ENCODE measurements at places on chromosomes 1 and 21.

GRCh38 chr1:14804626-14805025 is 206.1 kb downstream of the KAZN start:
- no peak for DNase-seq

DNA sequence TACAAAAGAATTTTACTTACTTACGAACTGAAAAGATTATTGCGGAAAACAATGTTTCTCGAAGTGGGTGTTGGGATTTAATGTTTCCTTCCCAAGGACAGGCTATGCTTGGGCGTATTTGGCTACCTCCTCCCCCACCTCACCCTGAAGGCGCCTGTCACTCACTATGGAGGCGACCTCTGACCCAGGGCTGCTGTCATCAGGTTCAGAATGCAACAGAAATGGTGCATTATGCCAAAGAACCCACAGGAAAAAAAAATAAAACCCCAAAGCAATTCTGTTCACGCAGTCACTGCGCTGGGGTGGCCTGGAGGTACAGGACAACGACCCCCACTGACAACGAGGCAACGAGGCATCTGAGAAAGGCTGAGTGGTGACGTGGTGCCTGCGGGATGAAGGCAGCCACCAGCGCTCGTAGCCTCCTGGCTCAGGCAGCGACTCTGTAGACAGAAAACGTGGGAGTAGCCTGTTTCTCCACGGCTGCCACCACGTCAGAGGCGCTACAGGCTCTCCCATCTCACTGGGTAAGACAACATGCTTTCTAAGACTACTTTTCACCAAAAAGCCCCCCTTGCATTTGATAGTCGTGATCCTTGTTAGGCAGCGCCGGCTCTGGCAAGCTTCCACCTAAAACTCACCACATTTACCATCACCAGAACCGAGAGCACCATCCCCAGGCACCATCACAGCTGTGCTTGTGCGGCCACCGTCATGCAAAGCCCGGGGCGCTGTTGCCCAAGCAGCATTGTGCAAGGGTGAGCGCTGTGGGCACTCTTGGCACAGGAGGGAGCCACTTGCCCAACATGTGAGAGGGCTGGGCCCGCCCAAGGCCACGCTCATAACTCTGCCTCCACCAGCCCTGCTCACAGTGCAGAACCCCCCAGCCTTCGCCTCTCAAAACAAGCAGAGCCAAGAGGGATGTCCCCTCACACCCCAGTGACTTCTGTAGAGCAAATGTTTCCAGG is 14.3 kb downstream of the NADK start:
- DNase-seq: no peak

GRCh38 chr1:86303041-86303690 is 93.0 kb downstream of the ODF2L start:
- no peak for DNase-seq

DNA sequence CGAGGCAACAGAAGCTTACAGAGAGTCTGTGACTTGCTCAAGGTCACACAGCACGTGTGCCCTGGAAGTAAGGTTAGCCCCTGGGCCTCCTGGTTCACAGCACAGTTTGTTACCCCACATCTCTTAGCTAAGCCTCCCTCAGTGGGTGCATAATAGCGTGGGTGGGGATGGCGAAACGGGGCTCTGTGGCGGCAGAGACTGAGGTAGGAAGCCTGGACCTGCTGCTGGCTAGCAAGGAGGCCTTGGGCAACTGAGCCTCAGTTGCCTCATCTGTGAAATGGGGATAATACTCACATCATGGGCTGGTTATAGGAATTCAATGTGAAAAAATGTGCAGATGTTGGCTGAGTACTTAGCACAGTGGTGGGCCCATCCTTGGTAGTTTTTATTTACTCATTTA is 596 bp downstream of the PADI4 start:
- DNase-seq: no peak

DNA sequence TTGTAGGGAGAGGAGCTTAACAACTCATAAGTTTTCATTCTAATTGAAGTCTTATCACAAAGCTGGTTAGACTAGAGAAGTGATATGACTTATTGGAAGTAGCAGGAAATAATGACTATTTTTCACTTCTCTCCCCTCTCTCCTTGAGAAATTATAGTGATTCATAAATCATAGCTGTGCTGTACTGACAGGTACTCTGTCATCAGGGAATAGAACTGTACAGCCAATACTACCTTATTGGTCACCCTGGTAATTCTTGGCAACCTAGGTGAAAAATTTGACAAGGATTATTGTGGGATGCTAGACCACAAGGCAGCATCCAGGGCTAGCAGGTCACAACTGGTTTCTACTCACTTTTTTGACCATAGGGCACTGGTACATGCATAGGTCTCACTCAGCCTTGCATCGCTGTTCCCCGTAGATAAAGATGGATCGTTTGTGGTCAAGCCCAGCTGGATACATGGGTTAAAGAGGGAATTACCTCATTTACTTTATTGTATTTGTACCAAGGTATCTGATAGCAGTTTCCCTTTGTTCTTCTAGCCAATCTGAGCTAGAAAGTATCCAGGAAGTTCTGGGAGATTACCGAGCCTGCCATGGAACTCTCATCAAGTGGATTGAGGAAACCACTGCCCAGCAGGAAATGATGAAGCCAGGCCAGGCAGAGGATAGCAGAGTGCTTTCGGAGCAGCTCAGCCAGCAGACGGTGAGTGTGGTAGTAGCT is 113.6 kb downstream of the MACF1 start:
- no peak for DNase-seq

DNA sequence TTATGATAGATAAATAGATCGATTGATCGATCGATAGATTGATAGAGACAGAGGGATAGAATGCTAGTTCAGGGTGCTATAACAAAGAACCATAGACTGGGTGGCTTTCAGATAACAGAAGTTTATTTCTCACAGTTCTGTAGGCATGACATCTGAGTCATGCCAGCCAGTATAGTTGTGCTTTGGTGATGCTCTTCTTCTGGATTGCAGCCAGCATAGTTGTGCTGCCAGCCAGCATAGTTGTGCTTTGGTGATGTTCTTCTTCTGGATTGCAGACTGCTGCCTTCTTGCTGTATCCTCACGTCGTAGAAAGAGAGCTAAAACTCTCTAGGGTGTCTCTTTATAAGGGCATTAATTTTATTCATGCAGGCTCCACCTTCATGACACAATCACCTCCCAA is 860.8 kb downstream of the BRINP3 start:
- no peak for DNase-seq

- no peak for DNase-seq
These were observed 19.6 kb upstream of the TARBP1 start for GRCh38 chr1:234498448-234499118.

DNA sequence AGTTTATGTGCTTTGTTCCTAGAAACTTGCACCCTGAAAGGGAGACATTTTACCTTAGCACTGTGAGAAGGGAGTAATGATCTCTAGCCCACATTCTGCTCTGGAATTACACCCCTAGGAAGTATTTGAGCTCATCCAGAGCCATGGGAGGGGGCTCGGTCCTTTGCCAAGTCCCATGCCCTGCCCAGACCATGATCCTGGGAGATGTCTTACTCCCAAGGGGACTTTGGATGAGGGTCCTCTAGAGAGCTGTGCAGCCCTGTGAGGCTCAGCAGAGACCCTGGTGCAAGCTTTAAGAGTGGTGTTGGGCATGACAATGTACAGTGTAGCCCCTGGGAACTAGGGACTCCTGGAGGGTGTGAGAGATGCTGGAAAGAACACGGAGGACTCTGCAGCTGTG is 241.4 kb downstream of the HHAT start:
- DNase-seq: no peak

DNA sequence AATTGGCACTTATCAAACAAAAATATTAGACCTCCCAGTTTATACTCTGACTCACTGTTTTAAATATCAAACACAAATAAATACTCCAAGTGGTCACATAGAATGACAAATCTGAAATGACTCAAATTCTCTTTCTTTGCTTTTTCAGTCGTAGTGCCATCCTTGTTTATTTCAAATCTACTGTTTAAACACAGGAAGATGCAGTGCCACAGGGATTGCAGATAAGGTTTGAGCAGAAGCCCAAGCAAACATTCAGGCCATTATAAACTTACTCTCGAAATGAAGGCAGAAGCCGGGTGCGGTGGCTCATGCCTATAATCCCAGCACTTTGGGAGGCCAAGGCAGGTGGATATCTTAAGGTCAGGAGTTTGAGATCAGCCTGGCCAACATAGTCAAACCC is 255.4 kb upstream of the PLXNA2 start:
- DNase-seq: no peak

- DNase-seq: no peak
These were observed 229.7 kb upstream of the TMEM51 start for GRCh38 chr1:14923727-14924452.

- DNase-seq: no peak
These were observed 3.5 kb upstream of the KRTAP27-1 start for GRCh38 chr21:30340714-30341573.

DNA sequence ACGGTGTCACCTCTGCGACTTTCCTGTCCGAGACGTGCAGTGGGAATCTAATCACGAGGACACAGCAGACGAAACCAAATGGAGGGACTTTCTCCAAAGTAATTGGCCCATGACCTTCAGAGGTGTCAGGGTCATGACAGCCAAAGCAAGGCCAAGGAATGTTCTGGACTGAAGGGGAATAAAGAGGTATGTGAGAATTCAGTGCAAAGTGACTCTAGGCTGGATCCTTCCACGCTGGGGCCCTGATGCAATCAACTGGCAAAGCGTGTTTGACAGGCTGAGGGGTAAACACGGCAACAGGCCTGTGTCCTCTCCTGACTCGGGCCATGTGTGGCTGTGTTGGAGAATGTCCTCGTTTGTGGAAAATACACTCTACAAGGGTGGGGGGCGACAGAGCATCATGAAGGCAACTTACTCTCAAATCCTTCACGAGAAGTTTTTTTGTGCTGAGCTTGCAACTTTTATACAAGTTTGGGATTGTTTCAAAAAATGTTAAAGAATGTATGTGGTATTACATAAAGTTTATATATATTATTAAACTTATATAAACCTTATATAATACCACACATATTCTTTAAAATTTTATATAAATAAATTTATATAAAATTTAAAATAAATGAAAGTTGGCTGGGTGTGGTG is 1.7 kb downstream of the CFAP74 start:
- no peak for DNase-seq

GRCh38 chr21:33707846-33708245 is 65.5 kb downstream of the ITSN1 start:
- no peak for DNase-seq

DNA sequence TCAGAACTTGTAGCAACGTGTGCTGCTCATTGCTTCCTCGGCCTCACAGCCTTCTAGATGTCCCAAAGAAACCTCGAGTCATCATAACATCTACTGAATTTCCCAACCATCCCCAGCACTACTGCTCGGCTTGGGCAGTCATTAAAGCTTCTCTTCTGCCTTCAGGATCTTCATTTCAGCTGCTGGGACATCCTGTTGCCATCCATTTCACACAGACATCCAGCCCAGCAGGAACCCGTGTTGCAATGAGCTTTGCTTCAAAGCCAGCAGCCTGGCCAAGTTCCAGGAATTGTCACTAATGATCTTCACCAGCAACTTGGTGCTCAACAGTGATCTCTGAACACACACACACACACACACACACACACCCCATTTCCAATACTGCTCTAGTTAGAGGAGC is 18.5 kb downstream of the WLS start:
- DNase-seq: no peak

- DNase-seq: no peak
These were observed 7.3 kb upstream of the PMVK start for GRCh38 chr1:154943649-154944400.

- DNase-seq: no peak
These were observed 64.9 kb downstream of the FGGY start for GRCh38 chr1:59361766-59362165.

- no peak for DNase-seq
These were observed 103.2 kb upstream of the VANGL1 start for GRCh38 chr1:115538579-115538978.

DNA sequence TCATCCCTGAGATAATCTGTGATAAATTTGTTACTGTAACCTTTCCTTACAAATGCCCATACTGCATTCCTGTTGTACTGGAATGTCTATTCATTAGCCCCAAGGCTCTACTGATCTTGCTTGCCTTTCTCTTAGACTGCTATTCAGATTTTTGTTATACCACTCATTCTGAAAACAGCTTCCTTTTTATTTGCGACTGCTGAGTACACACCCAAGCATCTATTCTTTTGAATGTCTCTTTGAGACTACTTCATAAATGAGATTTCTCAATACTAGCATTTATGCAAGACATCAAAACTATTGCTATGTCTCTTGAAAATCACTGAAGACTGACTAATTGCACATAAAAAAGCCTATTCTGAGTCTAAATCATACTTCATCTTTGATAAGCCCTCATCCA is 38.6 kb downstream of the DENND1B start:
- DNase-seq: no peak

GRCh38 chr1:73009311-73009710 is 727.0 kb upstream of the NEGR1 start:
- DNase-seq: no peak

Measured in stimulated activated CD8-positive, alpha-beta memory T cell treated with anti-CD3 and anti-CD28 coated beads, Interleukin-15, amount 100 ng/mL, for 24 hours (primary cell).